GOT3 (cell line): ENCODE measurements at places on chromosomes 1 and 21.

DNA sequence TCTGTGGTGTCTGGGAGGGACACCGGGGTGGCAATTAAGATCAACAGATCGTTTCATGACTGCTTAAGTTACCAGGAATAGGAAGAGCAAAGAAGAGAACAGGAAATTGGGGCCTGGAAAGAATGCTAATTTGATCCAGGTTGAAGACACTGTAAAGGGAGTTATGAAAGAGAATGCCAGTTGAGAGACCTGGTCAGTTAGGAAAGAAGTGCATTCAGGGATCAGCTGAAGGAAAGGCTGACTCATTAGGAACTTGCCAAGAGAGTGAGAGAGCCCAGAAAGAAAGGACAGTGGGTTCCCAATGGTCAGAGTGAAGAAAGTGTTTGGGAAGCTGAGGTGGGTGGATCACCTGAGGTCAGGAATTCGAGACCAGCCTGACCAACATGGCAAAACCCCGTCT, 119.6 kb downstream of the UBE2U start:
- no peak for DNase-seq

DNA sequence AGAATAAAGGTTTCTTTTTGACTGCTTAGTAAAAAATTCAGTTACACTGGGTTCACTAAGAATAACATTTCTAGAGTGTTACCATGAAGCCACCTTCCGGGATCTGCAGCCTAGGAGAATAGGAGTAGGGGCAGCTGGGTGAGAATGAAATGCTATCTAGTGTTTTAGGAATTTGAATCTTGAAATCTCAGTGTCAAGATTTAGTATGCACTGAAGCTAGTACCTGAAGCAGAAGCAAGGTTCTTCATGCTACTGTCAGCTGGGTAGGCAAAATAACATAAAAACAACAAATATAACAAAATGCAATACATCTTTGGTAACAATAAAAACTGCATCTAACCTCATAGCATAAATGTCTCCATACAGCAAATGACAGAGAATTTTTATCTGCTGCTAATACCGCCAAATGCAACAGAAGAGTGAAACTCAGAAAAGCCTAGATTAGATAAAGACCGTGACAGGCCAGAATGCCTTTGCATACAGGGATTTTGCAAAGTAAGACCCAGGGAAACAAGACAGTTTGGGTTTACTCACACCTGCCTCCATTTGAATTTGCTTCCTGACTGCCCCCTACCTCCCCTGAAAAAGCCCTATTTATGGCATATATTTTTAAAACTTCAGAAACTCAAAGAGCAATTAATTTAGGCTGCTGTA, 58.2 kb downstream of the GADD45A start:
- DNase-seq: no peak

- DNase-seq: no peak
Measured at GRCh38 chr1:167083066-167083665, 7.0 kb downstream of the GPA33 start.

DNA sequence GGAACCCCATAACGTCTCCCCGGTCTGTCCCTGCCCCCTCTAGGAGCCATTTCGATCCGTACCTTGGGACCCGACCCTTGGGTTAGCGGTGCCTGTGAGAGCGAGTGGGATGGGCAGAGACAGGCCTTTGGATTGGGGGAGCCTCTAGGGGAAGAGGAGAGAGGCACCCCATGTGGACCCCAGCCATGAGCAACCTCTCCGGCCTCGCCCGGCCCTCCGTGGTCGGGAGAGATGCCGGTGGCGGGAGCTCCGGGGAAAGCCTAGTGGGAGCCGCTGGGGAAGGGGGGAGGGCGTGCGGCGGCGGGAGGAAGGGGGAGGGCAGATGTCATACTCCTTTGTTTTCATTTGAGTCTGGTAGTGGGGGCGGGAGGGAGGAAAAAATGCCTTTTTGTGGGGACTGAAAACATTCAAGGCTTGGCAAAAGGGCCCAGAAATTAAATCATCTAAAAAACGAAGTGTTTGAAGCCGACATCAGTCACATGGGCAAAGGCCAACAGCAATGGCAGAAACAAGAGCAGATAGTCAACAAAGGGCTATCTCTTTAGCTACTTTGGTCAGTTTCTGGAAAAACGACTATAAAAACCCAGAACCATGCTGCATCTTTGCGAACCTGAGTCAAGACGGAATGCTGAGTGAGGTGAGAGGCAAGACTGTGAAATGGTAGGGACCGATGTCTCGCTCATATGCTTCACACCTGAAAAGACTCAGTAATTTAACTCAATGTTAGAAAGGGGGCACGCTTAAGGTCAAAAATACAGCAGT, 758 bp downstream of the PTBP2 start:
- no peak for DNase-seq

- no peak for DNase-seq
Measured at GRCh38 chr21:30447056-30447455, 7.0 kb downstream of the KRTAP15-1 start.
